Stromal cell of bone marrow (primary cell): ENCODE measurements at places on chromosomes 13 and 19.

DNA sequence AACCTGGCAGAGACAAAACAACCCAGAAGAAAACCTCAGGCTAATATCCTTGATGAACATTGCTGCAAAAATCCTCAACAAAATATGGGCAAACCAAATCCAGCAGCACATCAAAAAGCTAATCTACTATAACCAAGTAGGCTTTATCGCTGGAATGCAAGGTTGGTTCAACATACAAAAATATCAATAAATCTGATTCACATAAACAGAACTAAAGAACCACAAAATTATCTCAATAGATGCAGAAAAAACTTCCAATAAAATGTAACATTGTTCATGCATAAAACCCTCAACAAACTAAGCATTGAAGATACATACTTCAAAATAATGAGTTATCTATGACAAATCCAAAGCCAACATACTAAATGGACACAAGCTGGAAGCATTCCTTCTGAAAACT is 8.8 kb downstream of the ZNF724 start:
- DNase-seq = no peak

GRCh38 chr19:7928741-7929701 is 3.1 kb upstream of the CTXN1 start:
- peak; percentile 64 for DNase-seq

- DNase-seq = no peak
Observed at GRCh38 chr13:73058432-73058735, 421 bp upstream of the KLF5 start.

- peak; percentile 44 for DNase-seq
Observed at GRCh38 chr13:50829896-50830295, 13.6 kb downstream of the DLEU7 start.

GRCh38 chr13:29569253-29570050 is 26.0 kb downstream of the SLC7A1 start:
- no peak for DNase-seq

DNA sequence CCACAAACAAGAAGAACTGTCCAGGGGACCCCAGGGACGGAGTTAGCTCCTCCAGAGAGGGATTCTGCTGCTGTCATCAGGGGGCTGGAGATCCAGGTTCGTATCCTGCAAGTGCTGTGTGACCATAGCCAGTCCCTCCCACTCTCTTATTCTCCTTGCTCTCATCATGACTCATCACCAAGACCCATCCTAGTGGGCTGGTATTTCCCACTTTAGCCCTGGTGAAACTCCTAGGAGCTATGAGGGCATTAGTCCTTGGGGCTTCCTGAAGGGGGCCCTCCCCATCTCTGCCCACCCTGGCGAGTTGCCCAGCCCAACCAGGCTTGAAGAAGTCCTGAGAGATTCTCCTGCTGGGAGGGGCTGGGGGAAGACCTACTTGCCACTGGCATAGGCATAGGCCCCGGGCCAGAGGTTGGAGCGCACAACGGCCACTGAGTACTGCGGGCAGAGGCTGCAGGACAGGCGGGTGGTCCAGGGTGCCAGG is 7.5 kb upstream of the DMWD start:
- DNase-seq = no peak

GRCh38 chr13:113519556-113519955 is 29.0 kb upstream of the DCUN1D2 start:
- DNase-seq = no peak

- peak; percentile 85 for DNase-seq
Observed at GRCh38 chr19:3404324-3405260, 38.2 kb downstream of the NFIC start.
